Bronchial epithelial cell (primary cell): ENCODE measurements at places on chromosomes 16 and 17.

DNA sequence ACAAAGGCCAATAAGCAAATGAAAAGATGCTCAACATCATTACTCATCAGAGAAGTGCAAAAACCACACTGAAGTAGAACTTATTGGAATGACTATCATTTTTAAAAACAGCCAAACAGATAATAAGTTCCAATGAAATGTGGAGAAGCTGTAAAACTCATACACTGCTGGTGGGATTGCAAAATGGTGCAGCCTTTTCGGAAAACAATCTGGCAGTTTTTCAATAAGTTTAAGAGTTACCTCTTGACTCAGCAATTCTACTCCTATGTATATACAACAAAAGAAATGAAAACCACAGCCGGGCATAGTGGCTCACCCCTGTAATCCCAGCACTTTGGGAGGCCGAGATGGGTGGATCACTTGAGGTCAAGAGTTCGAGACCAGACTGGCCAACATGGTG lies 49.3 kb downstream of the AKAP10 start:
- no peak for DNase-seq

DNA sequence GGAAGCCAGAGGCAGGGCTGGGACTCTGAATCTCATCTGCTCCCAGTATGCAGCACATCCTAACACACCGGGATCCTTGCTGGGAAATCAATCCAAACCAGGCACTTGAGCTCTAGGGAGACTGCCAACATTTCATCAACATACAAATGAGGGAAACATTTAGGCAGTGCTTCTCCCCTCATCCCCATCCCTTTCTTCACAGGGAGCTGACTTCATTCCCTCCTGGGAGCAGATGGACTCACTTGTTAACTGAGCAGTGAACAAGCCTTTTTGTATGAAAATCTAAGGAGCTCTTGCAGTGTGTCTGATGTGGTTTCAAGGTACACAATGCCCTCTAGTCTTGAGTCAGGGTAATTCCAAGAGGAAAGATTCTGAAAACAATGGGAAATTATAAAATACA lies 96.3 kb downstream of the TMEM114 start:
- no peak for DNase-seq

- DNase-seq, result no peak
These were observed 9.4 kb downstream of the ALOX15B start for GRCh38 chr17:8048236-8048635.

DNA sequence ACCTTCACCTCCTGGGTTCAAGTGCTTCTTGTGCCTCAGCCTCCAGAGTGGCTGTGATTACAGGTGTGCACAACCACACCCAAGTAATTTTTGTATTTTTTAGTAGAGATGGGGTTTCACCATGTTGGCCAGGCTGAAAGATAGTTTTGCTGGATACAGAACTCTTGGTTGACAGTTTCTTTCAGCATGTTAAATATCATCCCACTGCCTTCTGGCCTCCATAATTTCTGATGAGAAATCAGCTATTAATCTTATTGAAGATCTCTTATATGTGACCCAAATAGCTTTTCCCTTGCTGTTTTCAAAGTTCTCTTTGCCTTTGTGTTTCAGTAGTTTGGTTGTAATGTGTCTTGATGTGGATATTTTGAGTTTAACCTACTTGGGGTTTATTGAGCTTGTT lies 50.3 kb upstream of the BRD7 start:
- no peak for DNase-seq

- DNase-seq, result no peak
These were observed 29.3 kb upstream of the MFSD6L start for GRCh38 chr17:8828517-8828875.
